Stimulated activated CD4-positive, alpha-beta T cell treated with anti-CD3 and anti-CD28 coated beads, Interleukin-12 subunit alpha, Interleukin-12 subunit beta, amount 100 ng/mL, for 24 hours (primary cell): ENCODE measurements at places on chromosomes 7 and 10.
A peak's percentile ranks its signal among the peaks of the same experiment; 100 is the strongest.

DNA sequence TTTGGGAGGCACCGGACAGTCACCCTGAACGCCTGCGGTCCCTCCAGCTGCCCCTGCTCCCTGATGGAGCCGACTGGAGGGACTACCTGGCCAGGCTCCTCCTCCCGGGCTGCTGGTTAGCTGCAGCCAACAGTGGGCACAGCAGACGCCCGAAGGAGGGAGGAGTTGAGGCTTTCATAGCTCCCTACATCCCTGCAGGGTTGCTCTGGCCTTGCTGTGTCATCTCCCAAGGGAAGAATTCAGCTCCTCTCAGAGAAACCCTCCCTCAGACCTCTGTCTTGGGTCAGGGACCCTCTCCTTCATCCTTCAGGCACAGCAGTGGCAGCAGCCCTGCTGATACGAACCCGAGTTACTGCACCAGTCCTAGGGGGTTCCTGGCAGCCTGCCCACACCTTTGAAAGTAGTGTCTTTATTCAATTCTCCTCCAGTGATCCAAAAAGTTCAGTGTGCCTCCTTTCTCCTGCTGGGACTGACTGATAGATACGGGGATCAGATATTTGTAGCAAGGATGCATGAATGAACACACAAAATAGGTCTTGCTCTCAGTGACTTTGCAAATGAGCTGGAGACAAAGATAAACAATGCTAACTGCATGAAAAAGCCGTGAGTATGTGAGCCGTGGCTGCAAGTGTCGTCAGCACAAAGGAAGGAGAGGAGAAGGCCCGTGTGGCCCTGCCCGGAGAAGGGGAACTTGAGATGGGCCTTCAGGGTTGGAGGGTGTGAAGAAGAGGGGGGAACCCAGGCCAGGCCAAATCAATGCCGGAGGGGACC, 136.6 kb downstream of the PRKAG2 start:
- no peak for DNase-seq

DNA sequence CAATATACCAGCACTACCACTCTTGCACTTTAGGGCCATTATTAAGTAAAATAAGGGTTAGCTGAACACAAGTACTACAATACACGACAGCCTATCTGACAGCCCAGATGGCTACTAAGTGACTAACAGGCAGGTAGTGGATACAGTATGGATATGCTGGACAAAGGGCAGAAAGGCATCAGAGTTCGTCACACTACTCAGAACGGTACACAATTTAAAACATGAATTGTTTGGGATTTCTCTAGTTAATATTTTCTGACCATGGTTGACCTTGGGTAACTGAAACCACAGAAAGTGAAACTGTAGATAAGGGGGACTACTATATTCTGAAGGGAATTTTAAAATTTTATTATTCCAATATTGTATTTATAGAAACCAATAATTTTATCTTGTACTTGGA, 101.3 kb upstream of the SKAP2 start:
- no peak for DNase-seq

GRCh38 chr7:157337316-157338149, 729 bp downstream of the DNAJB6 start:
- DNase-seq: peak; percentile 59

DNA sequence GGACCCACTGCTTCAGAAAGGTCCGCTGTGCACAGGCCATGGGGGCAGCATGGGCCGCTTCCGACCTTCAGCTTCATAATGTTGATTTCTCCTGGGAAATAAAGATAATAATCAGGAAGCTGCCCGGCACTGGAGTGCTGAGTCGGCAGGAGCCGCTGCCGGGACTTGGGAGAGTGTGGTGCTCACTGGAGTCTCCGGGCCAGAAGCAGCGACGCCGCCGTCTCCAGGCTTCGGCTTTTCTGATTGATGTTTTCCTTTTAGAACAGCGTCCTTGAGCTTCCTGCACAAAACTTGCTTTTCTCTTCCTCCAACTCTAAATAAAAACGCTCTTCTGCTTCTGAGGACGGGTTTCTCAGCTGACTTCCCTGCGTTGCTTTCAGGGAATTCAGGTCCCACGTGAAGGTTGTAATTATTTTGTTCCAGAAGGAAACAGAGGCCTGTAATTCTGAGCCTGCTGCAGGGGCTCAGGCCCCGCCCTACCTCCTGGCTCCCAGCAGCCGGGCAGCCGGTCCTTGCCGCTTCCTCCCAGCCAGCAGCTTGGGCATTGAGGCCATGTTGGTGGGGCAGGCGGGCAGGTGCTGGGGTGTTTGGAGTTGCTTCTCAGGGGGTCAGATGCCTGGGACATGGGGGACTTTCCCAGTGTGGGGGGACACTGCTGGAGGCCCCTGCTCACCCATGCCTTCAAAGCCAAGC, 14.7 kb downstream of the PWWP2B start:
- no peak for DNase-seq

GRCh38 chr10:120552262-120552661, 95.2 kb downstream of the PLPP4 start:
- no peak for DNase-seq

DNA sequence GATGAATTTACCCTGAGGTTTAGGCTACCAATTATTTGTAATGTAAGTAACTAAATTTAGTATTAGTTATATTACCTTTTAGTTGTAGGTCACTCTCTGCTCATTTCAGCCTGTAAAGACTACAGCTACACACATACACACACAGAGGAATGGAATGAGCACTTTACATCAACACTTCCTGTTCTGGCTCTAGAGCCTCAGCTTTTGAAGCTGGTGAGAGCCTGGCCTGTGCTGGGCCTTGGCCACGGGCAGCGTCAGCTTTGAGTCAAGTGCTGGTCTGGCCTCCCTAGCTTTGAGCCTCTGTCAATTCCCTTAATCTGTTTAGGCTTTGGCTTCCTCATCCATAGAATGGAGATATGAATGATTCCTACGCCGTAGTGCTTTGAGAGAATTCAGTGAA, 141.7 kb downstream of the EGFR start:
- no peak for DNase-seq

- DNase-seq: no peak
Observed at GRCh38 chr10:43819464-43820230, 171.0 kb upstream of the ZNF32 start.

DNA sequence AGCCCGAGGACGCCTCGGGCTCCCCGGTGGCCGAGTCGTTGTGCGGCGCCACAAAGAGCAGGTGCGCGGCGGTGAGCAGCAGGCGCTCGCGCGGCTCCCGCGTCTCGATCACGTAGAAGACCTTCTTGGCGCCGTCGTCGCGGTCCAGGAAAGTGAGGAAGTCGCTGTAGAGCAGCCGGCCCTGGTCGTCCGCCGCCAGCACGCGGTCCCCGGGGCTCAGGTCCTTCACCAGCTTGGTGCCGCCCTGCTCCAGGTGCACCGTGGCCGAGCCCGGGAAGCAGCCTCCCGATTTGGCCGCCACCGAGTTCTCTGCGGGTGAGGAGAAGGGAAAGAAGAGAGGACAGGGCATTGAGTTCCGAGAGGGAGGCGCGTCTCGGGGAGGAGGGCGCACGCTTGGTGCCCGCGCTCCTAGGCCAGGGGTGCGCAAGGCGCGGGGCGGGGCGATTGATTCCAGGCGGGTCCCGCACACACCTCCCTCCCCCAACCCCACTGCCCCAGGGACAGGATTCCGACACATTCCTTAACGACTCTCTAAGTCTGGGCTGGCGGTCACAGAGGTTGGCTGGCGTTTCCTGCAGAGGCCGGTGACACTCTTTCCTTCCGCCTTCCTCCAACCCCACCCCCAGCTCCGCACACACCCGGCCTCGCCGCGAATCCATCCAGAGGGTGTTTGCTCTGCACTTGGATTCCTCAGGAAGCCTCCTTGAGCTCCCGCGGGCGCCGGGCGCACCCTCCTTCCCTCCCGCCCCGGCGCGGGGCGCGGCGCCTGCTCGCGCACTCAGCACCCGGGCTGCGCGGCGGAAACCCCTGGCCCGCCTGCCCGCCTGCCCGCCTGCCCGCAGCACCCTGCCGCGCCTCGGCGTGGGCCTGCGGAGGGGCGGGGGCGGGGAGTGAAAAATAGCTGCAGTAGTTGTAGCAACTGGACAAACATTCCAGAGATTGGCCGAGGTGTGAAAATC, 8.6 kb downstream of the SHH start:
- DNase-seq: no peak

DNA sequence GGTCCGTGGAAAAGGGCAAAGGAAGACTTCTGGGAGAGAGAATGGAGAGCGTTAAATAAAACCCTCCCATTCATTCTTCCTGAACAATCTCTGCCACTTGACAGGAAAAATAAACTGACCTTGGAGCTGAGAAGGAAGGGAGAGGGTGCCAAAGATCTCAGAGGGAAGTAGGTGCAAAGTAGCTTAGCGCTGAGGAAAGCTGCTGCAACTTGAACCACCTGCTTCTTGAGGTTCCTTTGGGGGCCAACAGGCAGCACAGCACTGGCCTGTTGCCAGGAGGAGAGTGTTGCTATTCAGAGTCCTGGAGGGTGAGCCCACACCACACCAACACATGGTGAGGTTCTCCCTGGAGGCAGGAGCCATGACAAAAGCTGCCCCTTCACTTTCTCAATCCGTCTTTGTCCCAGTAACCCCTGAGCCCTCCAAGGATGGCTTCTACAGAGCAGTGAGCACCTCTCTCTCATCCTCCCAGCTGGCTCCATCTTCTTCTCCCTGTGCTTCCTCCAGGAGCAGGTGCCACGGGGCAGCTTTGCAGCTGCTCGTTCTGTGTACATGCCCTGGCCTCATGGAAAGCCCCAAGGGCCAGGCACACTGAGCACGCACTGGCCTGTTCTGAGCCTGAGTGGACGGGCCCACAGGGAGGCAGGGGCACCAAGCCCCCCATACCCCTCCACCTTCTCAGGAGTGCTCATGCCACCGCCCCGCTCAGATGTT, 101.3 kb downstream of the STRA8 start:
- no peak for DNase-seq

DNA sequence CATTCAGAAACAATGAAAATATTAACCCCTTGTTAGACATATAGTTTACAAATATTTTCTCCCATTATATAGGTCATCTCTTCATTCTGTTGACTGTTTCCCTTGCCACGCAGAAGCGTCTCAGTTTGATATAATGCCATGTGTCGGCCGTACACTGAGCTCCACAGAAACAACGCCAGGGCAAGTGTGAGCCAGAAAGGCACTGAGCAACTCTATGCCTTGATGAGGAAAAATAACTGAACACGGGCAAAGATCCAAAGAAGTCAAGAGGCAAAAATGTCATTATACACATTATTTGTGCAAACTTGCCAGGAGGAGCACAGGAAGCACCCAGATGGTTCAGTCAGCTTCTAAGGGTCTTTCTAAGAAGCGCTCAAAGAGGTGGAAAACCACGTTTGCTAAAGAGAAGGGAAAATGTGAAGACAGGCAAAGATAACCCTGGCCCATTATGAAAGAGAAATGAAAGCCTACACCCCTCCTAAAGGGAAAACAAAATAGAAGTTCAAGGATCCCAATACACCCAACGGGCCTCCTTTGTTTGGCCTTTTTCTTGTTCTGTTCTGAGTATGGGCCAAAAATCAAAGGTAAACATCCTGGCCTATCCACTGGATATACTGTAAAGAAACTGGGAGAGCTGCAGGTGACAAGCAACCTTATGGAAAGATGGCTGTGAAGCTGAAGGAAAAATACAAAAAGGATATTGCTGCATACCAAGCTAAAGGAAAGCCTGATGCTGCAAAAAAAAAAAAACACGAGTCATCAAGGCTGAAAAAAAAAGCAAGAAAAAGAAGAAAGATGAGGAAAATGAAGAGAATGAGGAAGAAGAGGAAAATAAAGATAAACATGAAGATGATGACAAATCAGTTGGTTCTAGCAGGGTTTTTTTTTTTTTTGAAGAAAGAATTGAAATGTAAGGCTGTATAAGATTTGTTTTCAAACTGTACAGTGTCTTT, 15.5 kb downstream of the ARHGAP12 start:
- DNase-seq: no peak

DNA sequence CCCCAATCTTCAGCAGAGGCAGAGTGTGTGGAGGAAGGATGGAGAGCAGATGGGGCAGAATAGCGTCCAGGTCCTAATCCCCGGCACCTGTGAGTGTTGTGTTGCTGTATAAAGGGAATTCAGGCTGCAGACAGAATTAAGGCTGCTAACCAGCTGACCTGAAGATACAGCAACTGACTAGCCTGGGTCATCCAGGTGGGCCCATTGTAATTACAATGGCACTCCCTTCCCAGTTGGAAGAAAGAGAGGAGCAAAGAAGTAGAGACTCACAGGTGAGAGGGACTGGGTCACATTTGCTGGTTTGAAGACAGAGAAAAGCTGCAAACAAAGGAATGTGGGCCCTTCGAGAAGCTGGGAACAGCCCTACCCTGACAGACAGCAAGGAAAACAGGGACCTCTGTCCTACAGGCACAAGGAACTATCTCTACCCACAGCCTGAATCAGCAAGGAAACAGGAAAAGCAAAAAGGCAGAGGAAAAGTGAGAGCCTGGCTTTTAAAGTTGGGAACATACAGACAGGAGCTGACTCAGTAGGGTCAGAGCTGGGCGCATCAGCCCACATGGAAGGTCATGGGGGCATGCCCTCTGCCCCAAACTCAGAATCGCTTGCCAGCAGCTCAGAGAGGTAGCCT, 11.6 kb upstream of the TMEM72 start:
- no peak for DNase-seq
